NCI-H1092 treated with DMSO at 0.1 percent for 48 hours (cell line): ENCODE measurements at places on chromosomes 16 and 17.

- no peak for DNase-seq
Observed at GRCh38 chr16:75379339-75379738, 54.0 kb downstream of the CFDP1 start.

GRCh38 chr17:49069585-49070273, 62.8 kb upstream of the B4GALNT2 start:
- no peak for DNase-seq

GRCh38 chr16:87185308-87185707, 131.9 kb downstream of the C16orf95 start:
- peak; percentile 55 for DNase-seq

DNA sequence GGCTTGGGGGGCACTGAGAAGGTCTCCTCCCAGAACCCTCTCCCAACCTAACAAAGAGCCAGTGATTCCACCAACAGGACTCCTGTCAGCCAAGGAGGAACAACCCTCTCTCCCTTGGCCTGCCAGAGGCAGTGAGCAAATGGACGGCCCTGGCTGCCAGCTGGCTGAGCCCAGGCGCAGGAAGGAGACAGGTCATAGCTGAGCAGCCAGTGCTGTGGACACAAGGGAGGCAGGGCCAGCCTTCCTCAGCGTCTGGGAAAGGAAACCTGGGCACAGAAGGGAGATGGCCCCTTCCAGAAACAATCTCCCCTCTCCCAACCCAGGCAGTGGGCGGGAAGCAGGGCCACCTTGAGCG, 2.1 kb downstream of the MPO start:
- DNase-seq: no peak

- no peak for DNase-seq
Observed at GRCh38 chr16:79874391-79874790, 273.9 kb upstream of the MAF start.

DNA sequence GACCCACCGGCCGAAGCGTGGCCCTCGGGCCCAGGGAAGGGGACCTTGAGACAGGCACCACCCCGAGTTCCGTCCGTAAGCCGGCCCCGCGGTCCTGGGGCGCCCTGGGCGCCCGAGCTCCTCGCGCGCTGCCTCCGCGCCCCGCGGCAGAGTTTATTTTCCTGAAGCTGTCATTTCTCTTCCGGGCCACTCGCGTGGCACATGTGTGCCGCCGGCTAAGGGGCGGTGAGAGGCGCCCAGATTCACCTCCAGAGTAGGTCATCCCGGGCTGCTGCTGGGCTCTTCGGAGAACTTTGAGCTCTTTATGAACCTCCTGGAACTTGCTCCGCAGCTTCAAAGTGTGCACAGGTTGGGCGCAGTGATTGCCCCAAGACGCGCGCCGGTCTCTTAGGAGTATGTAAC, 489 bp downstream of the ZC3H18 start:
- no peak for DNase-seq

DNA sequence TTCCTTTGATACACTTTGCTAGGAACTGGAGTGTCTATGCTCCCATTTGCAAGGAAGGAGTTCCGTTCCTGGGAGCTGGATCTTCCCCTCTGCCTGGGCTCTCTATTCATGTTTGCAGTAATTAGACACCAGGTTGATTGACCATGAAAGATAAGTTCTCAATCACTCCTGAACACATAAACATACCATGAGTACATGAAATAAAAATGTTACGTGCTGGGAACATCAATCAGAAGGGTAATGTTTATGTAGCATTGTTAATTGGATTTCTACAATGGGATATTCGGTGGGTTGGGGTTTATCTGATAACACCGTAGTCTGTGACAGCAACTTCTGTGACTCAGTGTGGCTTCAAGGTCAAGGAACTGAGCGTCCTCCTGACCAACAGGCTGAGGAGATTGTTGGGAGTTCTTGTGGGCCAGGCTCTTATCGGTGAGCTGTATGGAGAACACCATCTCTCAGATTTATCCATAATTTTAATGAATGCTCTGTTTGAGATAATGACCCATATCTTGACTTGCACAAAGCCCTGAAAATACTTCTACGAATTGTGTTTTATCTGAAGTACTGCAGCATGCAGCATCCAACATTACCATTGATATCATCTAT, 136.4 kb downstream of the NPIPB5 start:
- no peak for DNase-seq

- peak; percentile 22 for DNase-seq
Observed at GRCh38 chr16:4699046-4699556, 5.7 kb downstream of the NUDT16L1 start.

DNA sequence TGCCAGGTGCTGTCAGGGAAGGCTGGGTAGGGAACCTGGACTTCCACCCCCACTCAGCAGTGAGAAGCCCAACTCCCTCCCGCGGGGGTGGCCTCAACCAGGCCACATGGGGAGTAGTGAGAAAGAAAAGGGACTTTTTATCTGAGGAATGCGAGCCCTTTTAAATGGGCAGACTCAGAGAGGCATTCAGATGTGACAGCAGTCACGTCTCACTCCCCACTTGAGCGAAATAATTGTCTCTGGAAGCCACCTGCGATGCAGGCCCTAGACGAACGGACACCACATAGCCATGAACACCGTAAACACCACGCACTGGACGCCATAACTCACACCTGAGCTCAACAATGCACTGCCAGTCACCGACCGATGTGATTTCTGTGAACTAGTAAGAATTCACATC, 11.9 kb upstream of the CD300E start:
- no peak for DNase-seq

GRCh38 chr16:30773826-30774225, 11.7 kb downstream of the RNF40 start:
- DNase-seq: no peak

- no peak for DNase-seq
Observed at GRCh38 chr17:74597069-74597790, 5.1 kb upstream of the CD300LD start.

- no peak for DNase-seq
Observed at GRCh38 chr16:89174055-89174827, 2.7 kb downstream of the CDH15 start.
